Left ventricle myocardium inferior (tissue), 1 donor: ENCODE measurements at places on chromosomes 13 and 19. TPM values are rescaled to one million over a fixed set of nuclear protein-coding genes. Genes with fewer than 3 reads are reported as not detected.

EBI3 gene
- 0.49 TPM for total RNA-seq

TEX26 gene
- total RNA-seq, result not detected

SELENOV gene
- total RNA-seq, result not detected

CCL25 gene
- not detected for total RNA-seq

FAM98C gene
- total RNA-seq, result 11.5 TPM

SLC44A2 gene
- 74.2 TPM for total RNA-seq

ZNF507 gene
- total RNA-seq, result 17.7 TPM

FUT1 gene
- total RNA-seq, result 1.8 TPM
